ENCODE measurements at places on chromosomes 2 and 18.

DNA sequence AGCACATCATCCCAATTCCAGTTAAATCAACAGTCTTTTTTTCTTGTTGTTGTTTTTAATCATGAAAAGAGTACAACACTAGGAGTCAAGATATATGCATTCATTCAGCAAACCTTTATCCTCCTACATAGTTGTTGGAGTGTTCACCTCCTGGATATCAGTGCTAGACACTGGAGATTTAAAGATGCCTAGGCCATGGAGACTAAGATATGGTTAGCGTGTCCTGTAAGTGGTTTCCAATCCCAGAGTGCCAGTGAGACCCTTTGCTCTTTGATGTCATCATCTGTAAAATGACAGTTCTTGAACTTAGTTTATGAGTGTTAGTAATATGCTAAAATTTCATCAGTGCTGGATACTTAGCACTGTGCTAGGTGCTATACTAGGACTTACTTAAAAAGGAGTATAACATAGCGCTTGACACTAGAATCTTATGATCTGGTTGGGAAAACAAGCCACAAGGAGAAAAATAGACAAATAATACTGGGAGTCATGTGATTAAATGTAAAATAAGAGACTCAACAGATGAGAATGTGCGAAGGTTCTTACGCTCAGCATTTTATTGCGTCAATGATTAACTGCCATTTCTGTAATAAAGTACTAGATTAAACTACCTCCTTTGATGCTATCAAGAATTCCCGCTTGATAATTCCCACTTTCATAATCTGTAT, 31.5 kb downstream of the BABAM2 start:
- no peak for DNase-seq

DNA sequence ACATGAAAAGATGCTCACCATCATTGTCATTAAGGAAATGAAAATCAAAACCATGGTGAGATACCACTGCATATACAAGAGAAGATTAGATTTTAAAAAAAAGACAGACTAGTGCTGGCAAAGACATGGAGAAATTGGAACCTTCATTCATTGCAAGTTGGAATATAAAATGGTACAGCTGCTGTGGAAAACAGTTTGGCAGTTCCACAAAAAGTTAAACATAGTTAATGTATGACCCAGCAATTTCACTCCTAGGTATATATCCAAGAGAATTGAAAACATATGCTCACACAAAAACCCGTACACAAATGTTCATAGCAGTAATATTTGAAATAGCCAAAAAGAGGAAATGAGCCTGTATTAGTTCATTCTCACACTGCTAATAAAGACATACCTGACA, 33.7 kb upstream of the MBOAT2 start:
- no peak for DNase-seq

- DNase-seq, result no peak
Observed at GRCh38 chr2:3427272-3427671, 47.8 kb downstream of the TRAPPC12 start.

GRCh38 chr2:210997373-210997772, 441.0 kb downstream of the CPS1 start:
- DNase-seq, result no peak

DNA sequence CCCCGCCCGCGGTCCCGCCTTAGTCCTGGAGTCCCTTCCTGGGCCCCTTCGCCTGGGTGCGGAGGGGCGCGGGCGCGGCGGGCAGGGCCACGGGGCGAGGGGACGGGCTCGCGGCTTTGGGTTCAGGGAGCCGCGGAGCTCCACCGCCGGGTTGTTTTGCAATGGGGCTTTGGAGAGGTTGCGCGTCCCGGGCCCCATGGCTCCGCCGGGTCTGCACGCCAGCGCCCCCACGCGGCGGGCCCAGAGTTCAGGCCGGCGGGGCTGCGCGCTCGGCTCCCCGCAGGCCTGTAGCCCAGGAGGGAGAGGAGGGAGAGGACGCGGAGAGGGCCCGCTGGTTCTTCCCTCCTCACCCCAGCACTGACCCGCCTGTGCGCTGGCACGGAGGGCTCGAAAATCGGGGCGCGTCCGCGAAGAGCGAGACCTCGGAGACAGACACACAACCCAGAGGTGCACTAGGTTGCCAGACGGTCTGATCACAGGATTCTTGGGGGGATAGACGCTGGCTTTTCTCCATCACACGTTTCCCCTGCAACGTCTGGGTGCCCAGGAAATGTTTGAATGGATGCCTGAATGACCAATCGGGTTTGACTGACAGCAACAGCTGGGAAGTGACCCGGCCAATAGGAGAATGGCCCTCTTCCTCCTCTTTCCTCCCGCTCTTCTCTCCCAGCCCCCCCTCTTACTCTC, 4.9 kb upstream of the SIX2 start:
- DNase-seq, result no peak

DNA sequence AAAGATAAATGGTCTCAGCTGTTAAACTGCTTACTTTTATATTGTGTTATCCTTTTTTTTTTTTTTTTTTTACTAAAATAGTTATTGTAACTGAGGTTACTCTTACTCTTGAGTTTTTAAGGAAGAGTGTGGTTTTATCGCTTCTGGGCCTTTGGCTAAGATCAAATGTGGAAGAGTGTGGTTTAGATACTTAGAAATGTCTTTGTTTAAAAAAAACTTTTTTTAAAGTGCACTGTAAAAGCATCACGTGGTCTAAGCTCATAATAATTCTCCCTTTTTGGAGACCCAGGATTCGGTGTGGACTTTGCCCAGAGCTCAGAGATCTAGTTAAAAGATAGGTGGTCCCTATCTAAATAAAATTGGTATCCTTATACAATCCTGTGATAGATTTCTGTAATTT, 11.9 kb upstream of the OXER1 start:
- DNase-seq, result no peak

DNA sequence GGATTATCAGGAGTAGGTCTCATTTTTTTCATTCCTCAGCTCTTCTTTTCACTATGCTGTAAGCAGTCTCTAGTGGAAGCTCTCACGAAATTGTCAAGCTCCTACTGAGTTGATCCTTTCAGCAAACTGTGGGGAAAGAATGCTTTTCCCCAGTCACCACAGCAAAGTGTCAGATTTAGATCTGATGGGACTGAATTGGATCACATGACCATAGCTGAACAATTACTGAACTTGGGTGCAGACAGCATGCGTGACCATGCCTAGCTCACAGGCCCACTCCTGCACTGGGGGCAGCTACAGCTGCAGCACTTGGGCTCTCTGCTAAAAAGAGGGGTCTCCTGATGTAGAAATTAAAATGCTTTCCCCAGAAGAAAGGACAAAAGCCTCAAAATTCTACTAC, 3.1 kb downstream of the ARHGAP15 start:
- no peak for DNase-seq

DNA sequence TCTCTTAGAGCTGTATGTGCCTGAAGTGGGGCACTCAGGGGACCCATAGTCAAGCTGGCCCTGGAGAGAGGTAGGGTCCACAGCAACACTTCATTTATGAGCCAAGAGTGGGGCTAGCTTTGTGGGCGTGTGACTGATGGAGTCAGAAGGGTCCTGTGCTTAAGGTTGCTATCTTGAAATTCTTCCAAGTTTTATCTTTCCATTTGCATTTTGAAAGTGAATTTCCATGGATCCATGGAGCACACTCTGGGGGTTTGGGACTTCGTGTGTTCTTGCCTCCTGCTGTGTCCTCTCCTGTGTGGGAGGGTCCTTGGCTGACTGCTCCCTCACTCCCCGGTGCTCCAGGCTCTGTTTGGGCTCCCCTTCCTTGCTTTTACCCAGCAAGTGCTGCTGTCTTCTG, 50.8 kb downstream of the FHOD3 start:
- DNase-seq, result no peak

GRCh38 chr2:37263839-37264238, 32.4 kb downstream of the NDUFAF7 start:
- DNase-seq, result no peak

DNA sequence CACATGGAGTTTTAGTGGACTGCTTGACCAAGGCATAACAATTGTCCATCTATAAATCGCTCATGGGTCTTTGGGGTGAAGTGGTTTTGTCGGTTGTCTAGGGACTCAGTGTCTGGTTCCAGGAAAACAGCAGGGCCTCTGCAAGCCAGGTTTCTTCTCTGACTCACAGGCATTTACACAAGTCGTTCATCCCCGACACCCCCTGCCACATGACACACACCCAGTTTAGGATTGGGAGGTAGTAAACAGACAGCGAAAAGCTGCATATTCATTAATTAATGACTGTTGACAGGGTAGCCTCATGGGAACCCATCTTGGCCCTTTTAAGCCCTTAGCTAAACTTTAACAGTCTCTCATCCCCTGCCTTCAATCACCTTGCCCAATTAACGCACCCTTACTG, 194.8 kb upstream of the ACVR2A start:
- no peak for DNase-seq

DNA sequence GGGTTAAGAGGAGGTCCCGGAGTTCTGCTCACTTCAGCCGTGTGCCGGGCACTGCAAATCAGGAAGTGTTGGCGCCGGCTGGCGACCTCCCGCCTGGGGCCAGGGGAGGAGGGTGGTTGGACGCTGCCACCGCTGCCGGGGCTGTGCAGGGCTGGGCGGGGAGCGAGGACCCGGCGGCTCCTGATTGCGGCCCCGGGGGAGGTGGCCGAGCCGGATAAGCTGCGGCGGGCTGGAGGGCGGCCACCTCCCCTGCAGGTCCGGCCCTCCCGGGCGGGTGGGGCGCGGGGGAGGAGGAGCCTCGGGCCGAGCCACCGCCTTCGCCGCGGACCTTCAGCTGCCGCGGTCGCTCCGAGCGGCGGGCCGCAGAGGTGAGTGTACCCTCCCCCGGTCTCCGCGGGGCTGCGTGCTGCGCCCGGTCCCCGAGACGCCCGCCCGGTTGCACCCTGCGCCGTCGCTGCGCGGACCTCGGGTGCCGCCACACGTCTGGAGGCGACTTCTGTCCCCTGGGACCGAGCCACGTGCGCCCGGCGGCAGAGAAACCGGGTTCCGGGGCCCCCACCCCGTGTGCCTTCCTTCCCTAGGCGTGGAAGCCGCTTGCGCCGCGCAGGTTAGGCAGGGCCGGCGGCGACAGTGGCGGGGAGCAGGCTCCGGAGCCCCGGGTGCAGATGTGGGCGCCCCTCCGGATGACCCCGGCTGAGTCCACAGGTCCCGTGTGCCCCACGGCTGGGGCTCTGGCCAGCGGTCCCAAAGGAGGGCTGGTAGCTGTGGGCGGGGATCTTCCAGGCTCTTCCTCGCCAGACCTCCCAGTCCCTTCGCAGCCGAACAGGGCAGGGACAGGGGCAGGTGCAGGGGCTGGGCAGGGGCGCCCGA, at the start of gene STEAP3:
Gene STEAP3, plus strand, starts transcription at position 314 of the 870 bp plus-strand sequence. CDS start 7,179 bp downstream, outside the sequence.
- DNase-seq, result no peak

DNA sequence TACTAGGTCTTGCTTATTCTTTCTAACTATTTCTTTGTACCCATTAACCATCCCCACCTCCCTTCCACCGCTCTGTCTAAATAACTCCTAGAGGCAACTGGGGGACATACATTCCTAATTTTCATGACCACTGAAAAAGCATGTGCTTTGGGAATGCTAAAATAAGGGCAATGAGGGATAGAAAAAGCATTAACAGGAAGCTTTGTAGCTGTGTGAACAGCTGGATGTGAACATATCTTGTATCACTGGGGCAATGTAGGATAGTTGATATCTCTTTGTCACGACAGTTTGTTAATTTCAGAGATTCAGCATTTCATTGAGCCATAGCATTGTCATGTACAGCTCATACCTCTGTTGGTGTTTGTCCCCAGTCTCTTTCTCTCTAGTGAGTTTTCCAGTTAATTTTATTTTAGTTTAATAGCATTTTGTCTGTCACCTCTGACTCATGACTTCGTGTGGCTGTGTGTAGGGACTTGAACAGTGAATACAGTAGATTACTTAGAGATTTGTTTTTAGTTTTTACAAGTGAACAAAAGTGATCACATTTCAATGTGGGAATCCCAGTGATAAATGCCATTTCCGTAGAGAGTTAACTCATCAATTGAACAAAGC, 230.3 kb upstream of the NRP2 start:
- no peak for DNase-seq

DNA sequence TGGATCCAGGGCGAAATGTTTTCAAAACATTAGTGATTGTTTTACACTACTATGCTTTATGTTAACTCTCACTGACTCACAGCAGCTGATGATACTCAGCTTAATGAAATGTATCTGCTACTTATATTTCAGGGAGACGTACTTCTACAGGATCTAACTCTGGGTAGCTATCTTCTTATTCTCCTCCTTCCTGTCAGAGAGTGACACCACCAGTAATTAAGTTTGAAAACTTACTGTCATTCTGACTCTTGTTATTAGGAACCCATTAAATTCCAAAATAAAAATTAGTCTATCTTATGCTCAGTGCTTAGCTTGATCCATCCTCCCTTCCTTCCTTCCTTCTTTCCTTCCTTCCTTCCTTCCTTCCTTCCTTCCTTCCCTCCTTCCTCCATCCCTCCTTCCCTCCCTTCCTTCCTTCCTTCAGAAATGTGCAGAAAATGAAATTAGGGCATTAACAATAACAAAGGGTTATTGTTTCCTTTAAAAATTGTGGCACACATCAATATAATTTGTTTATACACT, 441.1 kb downstream of the MEIS1 start:
- no peak for DNase-seq

DNA sequence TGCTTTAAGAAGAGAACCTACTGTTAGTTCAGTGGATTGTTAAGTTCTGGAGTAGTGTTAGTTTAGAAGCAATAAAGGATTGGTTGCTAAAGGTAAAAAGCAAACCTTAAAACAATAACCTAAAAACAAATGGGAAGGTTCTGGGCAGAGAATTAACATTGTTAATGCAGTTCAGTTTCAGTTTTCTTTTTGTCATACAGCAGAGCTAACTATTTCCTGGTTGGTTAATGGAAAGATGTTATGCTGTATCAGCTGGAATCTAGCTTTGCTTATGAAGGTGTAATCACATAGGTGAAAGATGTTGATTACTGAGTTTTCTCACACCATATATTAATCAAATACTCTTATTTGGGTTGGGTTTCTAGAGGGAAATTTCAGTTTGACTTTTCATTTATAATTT, 23.8 kb downstream of the SMAD4 start:
- no peak for DNase-seq

DNA sequence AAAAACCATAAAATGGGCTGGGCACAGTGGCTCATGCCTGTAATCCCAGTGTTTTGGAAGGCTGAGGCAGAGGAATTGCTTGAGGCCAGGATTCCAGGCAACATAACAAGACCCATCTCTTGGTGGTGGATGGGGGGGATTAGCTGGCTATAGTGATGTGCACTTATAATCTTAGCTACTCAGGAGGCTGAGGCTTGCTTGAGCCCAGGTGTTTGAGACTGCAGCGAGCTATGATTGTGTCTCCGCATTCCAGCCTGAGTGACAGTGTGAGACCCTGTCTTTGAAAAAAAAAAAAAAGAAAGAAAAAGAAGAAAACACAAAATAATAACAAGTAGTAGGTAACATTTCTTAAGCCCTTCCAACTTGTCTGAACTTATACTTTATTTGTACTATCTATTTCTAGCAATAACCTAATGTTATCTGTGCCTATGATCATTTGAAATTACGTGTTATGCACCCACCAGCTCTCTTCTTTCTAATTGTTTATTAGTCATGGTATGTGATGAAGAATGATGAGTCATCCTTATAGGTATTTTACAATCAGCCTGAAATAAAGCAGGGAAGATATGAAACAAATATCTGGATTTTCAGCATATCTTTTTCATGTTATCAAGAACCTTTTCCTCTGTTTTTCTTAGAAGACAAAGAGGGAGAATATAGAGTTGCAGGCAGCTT, 129.3 kb upstream of the UNC80 start:
- no peak for DNase-seq
